Activated T-cell treated with anti-CD3 and anti-CD28 coated beads for 4 hours (primary cell): ENCODE measurements at places on chromosomes 13 and 19.

- DNase-seq, result no peak
Measured at GRCh38 chr13:48600374-48601364, 53.1 kb upstream of the CYSLTR2 start.

DNA sequence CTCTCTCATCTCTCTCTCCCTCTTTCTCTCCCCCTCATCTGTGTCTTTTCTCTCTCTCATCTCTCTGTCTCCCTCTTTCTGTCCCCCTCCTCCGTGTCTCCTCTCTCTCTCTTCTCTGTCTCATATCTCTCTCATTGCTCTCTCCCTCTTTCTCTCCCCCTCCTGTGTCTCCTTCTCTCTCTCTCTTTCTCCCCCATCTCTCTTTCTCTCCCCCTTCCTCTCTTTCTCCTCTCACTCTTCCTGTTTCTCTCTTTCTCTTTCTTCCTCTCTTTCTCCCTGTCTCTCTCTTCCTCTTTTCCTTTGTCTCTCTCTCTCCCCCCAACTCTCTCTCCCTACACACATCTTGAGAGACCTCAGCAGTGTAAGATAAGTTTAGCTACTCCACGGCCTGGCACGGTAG lies 4.9 kb upstream of the RDH13 start:
- no peak for DNase-seq

DNA sequence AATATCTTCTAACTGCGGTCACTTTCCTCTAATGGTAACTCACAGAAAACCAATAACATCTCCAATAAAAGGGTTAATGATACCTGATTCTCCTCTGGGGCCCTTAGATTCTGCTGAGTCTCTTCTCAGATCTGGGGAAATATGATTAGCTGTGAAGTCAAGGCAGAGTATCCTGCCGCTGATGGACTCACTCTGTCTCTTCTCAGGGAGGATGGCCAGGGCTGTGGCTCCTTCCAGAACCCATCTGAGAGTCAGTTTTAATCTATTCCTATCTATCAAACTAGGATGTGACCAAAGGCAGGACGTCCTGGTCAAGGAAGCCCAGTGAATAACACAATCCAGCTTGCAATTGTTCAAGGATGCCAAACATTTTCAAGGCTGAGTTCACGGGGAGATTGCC lies 109.8 kb downstream of the SLC10A2 start:
- no peak for DNase-seq

- DNase-seq, result no peak
Measured at GRCh38 chr19:44710483-44710882, 11.5 kb downstream of the CEACAM16 start.
